Activated naive CD4-positive, alpha-beta T cell (primary cell): ENCODE measurements at places on chromosomes 5 and 9.

GRCh38 chr9:127585161-127585819, 26.8 kb upstream of the STXBP1 start:
- DNase-seq, result no peak

DNA sequence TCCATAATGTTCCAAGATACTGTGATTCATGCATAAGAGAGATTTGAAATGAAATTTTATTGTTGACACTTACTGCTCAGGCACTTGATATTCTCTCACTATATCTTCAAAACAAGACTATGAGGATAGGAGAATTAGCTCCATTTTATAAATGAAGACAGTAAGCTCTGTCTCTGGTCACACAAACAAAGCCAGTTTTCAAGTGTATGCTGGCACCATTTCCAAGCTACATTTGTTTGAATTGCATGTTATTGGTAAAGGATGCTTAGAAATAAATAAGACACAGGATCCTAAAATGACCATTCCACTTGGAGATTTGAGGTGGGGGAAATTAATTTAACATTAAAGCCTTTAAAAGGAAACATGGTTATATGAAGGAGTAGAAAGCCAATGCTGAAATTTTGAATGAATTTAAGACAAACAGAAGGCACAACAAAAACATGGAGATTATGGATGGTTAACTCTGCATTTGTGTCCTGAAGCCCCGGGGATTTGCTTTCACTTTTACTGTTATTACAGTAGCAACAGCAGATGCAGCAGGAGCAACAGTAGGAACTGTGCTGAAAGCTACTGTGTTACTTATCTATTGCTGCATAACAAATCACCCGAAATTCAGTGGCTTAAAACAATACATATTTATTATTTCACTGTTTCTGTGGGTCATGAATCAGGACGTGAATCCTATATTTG, 79.7 kb upstream of the ASTN2 start:
- no peak for DNase-seq

DNA sequence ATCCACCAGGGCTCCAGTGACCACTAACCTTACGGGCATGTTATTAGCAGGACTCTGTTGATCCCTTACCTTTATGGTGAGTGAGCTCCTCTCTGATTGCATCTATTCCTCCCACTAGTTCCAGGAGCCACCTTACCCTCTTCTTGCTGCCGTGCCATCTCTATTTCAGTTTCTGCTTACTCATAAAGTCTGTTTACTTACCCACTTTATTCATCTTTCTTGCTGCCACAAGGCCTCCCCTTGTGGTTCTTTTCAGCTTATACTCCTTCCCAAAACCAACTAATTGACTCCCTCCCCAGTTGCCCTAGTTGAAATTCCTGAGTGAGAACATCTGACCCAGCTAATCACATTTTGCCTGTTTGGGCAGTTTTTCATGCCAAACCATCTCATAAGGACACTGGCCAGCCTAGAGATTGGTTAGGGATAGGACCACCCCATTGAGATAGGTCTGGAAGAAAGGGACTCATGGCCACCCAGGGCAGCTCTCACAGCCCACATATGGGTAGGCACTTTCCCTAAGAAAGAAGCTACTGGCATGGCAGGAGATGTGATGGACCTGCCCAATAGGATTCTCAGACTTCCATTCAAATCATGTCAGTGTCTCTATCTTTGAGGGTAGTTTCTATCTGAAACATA, 412.7 kb downstream of the EFNA5 start:
- no peak for DNase-seq

GRCh38 chr9:14902561-14902960, 7.7 kb downstream of the FREM1 start:
- no peak for DNase-seq

- no peak for DNase-seq
Measured at GRCh38 chr9:94861589-94862272, 135.2 kb downstream of the AOPEP start.

GRCh38 chr9:98654247-98654646, 54.5 kb downstream of the GABBR2 start:
- DNase-seq, result no peak

DNA sequence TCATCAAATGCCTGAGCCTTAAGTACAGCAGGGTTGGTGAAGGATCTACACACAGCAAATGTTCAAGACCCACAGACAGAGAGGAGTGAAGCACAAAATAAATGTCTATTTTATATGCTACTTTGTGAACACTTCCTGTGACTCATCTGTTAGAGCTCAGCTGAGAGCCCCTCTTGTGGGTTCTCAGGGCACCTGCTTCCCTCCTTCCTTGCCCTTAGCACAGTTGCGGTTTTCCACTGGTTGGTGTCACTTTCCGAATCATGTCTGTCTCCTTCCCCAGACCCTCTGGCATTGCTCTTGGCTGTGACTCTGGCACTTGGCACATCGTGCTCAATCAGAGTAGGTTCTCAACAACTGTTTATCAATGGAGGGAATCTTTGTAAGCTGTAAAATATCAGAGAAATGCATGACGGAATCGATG, 128.5 kb upstream of the STC2 start:
- no peak for DNase-seq

DNA sequence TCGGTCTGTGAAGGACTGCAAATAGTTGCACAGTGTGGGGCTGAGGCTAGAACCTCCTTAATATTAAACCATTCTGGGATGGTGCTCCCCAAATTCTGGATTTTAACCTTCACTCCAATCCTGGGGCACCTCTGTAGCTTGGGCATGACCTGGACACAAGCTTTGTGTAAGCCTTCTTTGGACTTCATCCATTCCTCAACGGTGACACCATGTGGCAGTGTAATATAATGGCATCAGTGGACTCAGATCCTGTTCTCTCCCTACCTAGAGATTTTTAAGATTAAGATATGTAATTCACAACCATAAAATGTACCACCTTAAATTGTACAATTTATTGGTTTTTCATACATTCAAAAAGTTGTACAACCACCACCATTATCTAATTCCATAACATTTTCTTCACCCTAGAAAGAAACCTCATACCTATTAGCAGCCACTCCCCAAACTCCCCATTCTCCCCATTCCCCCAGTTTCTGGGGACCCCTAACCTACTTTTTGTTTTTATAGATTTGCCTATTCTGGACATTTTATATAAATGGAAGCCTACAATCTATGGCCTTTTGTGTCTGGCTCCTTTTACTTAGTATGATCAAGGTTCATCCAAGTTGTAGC, 4.8 kb upstream of the PLGRKT start:
- no peak for DNase-seq

DNA sequence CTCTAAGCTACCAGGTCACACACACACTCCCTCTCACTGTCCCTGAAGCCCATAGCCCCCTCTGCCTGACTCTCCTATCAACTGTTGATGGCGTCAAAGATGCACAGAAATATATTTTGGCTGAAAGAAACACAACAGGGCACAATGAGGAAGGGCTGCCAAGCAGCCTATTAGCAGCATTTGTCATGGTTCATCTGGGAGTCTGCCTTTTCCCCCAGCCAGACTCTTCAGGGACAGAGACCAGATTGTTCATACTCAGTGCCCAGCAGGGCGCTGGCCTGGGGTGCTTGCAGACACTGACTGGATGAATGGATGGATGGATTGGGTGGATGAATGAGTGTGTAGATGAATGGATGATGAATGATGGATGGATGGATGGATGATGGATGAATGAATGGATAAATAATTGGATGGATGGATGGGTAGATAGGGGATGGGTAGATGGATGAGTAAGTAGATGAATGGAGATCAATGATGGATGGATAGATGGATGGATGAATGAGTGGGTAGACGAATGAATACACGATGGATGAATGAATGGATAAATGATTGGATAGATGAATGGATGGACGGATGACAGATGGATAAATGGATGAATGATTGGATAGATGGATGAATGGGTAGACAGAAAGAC, 90.5 kb downstream of the ADAMTS2 start:
- no peak for DNase-seq

- no peak for DNase-seq
Measured at GRCh38 chr9:128361296-128361985, 9.7 kb upstream of the URM1 start.

GRCh38 chr5:171351536-171352073, 36.0 kb upstream of the NPM1 start:
- DNase-seq, result no peak

DNA sequence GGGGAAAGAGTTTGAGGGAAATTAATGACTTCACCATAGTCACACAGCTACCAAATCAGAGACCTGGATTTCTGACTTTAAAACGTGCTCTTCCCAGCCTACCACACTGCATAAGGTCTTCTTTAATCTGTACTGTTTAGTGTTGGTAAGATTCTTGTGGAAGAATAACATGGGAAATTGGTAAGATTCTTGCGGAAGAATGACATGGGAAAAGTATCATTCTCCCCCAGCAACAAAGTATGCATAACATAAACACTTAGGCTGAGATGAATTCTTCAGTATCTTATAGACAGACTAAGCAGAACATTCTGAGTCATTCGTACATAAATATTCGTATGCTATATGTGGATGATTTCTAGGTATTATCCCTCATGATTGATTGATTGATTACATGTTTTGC, 170.4 kb downstream of the FOCAD start:
- DNase-seq, result no peak

GRCh38 chr5:173875189-173875588, 13.0 kb upstream of the CPEB4 start:
- no peak for DNase-seq

DNA sequence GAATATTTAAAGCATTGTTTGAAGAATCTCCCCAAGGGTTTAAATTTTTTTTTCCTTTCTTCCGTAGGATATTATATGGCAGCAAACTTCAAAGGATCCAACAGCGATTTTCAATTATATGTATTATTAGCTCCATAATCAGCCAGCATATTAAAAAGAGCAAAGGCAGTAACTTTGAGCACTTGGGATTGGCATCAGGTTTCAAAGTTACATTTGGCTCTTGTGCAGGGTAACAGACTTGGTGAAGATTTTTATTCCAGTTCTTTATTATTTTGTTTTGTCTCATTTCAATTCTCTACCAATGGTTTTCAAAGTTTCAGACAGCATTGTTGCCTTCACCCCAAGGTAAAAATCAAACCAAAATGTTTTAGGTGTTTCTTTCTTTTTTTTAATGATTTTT, 116.7 kb upstream of the ZNF366 start:
- no peak for DNase-seq

- DNase-seq, result no peak
Measured at GRCh38 chr9:134195558-134195957, 31.2 kb upstream of the RNU6ATAC start.

DNA sequence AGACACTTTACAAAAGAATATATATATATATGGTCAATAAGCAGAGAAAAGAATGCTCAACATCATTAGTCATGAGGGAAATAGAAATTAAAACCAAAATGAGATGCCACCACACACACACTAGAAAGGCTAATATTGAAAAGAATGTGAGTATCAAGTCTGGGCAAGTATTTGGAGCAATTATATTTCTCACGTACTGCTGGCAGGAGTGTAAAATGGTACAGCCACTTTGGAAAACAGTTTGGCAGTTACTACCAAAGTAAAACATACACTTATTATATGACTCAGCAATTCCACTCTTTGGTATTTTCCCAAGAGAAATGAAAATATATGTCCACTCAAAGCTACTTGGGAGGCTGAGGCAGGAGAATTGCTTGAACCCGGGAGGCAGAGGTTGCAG, 29.8 kb downstream of the NEUROG1 start:
- no peak for DNase-seq

DNA sequence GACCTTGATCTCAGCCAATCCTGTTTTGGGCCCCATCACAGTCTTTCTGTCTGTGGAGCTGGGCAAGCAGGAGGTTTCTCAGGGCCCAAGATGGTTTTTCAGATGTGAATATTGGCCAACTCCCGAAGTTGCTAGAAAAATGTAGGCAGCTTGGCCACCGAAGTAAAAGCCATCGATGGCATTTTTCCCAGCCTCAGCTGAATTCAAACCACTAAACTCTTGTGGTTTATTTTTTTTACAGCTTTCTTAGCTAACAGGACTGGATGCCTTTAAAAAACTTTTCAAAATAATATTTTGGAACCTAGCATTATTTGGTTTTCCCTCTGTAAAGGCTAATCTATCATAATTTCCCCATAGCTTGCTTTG, 102.5 kb upstream of the ERCC6L2 start:
- no peak for DNase-seq

DNA sequence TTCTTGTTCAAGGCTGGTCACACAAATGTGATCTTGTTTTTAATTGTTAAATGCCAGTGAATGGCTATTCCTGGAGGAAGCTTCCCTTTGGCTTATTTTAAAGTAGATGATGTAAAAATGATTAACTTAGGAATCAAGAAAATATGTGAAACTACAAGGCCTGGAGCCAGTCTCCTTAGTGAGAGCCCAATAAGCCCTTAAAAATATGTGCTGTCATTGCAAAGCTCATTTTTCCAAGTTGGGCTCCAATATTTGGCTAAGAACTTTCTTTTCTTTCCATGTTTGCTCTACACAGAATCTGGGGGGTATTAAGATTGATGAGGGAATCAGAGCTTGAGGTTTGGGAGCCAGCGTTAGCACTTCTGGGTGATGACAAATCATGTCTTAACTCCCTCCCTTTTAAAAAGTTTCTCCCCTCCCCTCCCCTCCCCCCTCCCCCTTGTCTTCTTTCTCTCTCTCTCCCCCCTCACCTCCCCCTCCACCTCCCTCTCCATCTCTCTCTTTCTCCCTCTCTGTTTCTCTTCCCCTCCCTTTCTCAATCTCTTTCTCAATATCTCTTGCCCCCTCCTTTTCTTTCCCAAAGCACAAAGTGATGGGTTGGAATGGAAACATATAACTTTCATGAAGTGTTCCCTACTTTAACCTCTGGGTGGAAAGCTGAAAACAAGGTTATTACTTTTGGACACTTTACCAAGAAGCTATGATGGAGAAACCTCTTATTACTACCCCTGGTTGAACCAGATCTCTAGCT, 86.0 kb downstream of the FBXL7 start:
- DNase-seq, result no peak

- DNase-seq, result no peak
Measured at GRCh38 chr9:90871327-90871935, 69.8 kb downstream of the SYK start.

- DNase-seq, result no peak
Measured at GRCh38 chr5:117682416-117682815, 1107.8 kb upstream of the SEMA6A start.
